ENCODE measurements at places on chromosomes 6 and 20.
A peak's percentile ranks its signal among the peaks of the same experiment; 100 is the strongest.

DNA sequence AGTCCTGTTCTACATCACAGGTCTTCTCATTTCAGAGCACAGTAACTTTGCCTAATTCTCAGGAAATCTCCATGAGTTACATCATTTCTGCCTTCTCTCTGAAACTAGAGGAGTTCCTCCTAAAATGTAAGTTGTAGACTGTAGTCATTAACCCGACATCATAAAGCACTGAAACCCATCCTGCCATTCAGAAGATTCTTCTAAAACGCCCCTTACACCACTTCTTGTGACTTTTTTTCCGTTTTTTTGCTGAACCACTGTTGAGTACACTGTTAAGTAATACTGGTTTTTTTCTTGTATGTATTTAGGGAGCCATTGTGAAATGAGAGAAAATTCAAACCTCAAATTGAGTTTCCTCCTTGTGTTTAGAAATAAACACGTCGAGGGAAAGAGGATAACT, 117.3 kb downstream of the MAP3K4 start:
- DNase-seq, result no peak

- peak; percentile 18 for DNase-seq
Observed at GRCh38 chr6:149075616-149076354, 241.7 kb upstream of the TAB2 start.

- DNase-seq, result no peak
Observed at GRCh38 chr6:115551527-115551926, 509.2 kb downstream of the FRK start.

GRCh38 chr6:24397631-24398030, 5.1 kb upstream of the MRS2 start:
- DNase-seq, result no peak

DNA sequence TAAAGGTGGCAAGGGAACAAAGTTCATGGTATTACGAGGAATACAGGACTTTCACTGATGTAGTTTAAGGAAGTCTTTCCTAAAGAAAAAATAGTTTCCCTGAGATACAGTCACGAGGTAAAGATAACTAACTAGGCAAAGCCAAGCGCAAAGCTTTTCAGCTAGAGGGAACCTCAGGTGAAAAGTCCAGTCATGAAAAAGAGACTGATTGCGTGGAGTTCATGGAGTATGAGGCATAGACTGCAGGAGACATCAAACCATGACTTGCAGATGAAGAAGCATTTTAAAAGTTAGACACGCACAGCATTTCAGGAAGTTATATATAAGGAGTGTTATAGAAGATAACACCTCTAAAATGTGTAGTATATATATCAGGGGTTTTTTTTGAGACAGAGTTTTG, 205.6 kb upstream of the ZNF184 start:
- no peak for DNase-seq

DNA sequence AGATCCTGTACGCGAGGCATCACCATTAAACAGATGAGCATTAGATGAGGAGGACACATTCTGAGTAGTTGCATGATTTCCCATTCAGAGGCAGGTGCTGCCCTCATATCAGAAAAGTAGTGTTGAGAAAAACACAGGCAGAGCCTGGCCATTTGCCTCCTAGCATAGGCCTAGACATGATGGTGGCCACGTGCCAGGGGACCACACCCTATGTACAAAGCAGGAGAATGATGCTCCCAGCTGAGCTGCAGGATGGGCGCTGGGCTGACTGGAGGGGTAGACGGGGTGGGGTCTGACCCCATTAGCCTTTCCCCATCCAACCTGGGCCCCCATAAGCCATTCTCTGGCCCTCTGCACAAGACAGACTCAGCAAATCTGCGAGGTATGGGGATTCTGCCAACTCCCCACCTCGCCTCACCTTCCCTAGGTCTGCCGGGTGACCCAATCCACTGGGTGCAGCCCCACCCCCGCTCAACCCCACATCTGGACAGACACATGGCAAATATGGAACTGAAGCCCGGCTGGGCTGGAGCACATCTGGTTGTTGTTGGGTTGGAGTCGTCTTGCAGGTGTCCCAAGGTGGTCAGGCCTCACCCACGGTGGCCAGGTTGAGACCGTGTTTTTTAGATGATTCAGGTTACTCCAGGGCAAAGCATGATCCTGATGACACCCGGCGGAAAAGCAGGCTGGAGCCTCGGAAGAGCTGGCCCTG, 13.9 kb downstream of the PI16 start:
- no peak for DNase-seq

DNA sequence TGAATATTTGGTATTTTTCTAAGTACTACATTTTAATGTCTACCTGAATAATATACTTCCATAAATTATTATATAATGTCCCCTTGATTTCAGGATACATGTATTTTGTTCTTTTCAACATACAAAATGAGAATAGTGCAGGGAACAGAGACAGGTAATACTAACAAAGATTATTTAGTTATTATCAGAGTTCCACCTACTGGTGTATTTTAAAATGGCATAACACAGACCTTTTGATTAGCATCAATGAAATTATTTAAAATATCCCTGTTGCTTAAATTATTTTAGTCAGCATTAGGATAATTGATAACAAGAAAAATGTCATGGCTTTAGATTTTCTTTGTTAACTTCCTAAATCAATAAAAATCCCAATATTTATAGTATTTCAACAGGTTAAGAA, 184.0 kb downstream of the PRDM13 start:
- DNase-seq, result no peak

DNA sequence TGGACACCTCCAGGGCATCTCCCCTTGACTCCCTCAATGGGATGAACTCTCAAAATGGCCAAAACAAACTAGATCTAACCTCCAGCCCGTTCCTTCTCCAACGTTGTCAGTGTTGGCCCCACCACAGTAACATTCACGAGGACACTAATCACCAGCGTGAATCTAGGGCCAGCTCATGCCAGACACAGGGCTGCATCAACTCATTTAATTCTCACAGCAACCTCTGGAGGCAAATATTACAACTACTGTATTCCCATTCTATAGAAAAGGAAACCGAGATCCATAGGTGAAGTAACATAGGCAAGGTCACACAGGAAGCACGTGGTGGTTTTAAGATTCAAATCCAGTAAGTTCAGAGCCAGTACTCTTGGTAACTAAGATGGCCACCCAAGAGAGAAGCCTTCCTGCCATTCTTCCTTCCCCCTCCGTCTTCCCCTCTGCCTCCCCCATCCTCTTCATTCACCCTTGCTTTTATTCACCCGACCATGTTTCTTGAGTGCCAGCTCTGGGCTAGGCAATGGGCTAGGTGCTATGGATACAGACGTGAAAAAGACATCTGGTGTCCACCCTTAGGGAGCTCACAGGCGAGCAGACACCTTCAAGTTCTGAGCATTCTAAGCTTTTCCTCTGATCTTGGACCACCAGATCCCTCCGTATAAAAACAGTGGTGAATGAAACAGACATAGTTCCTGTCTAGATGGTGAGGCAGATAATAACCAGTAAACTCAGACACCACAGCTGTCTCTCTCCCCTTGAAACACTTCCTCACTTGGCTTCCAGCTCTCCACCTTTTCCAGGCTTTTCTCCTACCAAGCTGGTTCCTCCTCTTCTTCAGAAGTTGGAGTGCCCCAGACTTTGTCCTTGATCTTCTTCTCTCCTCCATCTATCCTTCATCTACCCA, 9.6 kb downstream of the CCM2L start:
- DNase-seq, result no peak
